Urinary bladder (tissue), 4 donors: ENCODE measurements at places on chromosomes 7 and 10. TPM values are rescaled to one million over a fixed set of nuclear protein-coding genes. Genes with fewer than 3 reads are reported as not detected.

DNA sequence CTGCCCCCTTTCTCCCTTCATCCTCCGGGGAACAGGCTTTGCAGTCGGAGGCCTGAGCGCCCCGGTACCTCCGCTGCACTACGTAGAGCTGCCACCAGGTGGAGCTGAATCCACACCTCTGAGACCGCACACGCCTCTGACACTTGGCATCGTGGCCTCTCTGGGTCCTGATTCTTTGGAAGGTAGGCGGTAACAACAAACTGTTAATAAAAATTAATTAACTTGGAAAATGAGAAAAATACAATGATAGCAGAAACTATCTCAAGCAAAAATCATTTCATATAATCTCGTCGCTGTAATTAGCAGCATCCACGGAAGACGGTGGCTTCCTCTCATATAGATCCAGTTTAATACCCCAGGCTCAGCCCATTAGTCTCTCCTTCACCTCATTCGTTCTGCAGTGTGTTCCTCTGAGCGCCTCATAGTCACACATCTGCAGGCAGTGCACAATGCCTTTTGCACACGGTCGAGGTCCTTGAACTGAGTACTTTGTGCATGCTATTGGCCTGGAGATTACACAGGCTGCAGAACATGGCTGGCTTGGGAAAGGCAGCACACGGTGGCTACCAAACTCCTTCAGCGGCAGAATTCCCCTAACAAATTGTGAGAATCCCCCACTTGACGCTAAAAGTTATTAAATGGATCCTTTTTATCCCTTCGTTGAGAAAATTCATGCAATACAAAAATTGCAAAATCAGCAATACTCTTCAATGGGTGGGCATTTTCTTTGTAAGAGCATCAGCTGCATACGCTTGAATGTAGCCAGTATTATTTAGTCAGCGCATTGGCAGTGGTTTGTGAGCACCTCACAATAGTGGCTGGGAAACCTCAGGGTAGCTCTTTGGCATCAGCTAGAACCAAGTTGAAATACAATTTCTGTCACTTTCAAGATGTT is 18.7 kb downstream of the OR9A2 start:
- DNase-seq = peak; percentile 17

DNA sequence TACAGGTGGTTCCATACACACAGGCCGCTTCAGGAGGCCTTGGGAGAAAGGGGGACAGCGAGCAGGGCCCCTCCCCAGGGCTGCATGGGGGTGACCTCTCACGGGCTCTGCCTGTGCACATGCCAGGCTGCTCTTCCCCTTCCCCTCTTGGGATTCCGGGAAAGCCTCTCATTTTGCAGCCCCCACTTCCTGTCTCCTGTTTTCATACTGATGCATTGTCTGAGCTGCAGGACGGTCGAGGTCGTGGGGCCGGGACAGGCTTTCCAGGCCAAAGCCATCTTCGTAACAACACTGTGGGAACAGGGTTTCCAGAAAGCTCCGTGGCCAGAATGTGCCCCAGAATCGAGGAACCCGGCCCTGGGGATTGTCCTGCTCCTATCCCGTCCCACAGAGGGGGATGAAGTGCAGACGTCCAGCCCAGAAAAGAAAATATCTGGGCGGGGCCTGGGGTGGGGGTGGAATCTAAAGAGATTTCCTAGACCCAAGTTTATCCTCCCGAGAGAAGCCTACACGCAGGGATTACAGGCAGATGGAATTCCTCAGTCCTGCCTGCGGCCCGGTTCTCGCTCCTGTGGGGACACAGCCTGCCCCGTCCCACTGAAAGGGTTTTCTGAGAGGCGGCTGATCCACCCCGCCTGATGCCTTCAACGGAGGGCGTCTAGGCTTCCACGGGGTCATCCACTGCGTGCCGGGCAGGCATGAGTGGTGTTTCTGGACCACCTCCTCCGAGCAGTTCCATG is 29.5 kb upstream of the DNAAF5 start:
- DNase-seq = no peak

- DNase-seq = no peak
Observed at GRCh38 chr10:110893559-110894179, 21.9 kb downstream of the PDCD4 start.

Gene ZNF239
- total RNA-seq = 8.1 TPM

Gene FAM25A
- not detected for total RNA-seq
